ENCODE measurements at places on chromosomes 4 and X.

DNA sequence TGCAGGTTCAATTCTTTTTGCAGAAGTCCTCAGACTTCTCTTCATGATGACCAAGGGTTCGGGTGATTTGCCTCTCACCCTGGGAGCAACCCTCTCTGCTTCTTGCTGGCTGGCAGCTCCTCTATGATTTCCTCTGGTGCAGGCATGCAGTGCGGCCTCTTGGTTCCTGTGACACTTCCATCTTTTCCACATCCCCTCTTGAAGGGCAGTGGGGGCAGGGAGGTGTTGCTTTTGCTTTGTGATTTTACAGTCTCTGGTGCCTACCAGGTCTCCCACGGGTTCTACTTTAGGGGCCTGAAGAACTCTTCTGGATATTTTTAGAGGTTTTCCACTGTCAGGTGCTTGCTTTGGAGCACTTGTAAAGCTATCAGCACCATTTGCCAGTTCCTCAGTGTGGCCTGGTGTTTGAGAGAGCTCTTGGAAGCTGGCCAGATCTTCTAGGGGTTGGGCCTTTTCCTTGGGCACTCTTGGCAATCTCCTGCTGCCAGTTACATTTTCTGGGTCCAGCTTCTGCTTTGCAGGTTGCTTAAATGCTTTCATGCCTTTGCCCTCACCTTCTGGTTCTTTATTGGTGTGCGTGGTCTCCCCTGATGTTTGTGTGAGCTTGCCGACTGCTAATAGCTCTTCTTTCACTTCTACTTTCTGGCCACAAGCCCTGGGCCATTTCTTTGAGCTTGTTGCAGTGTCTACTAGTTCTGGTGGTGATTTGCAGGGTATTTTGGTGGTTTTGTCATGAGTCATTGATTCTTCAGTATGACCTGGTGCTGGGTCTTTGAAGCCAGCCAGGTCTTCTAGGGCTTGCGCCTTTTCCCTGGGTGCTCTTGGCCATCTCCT is 11.5 kb upstream of the CHST7 start:
- DNase-seq = peak; percentile 6

GRCh38 chr4:8244001-8244757 is 25.4 kb upstream of the HTRA3 start:
- no peak for DNase-seq

DNA sequence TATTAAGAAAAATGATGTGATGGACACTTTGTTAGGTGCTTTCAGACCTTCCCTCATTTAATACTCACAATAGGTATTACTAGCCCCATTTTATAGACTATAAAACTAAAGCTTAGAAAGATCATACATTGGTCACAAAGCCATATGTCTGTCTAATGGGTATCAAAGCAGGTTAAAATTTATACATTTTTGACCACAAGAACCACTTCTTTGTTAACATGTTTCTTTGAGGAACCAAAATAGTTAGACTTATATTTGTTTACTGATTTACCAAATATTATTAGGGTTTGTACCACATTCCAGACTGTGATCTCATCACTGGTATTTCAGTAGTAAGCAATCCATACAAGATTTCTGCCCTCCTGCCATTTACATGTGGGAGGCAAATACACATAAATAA is 363.3 kb downstream of the NAF1 start:
- DNase-seq = no peak

DNA sequence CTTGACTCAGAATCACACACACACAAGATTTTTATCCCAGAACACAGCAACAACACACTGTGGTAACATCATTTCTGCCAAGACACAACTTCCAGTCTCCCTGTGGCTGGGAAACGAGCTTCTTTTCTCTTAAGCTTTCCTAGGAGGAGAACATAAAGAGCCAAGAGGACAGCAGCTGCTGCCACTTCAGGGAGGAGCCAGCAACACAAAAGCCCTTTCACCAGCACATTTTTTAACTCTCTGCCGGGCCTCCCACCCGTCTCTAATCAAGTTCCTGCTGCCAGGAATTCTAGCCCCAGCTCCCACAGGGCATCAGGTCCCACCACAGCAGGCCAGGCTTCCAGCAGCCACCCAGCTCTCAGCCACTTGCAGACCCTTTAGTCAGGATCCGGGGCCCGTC is 22.4 kb downstream of the FAT1 start:
- no peak for DNase-seq

- no peak for DNase-seq
Measured at GRCh38 chr4:108360754-108361445, 192.2 kb upstream of the LEF1 start.

- DNase-seq = no peak
Measured at GRCh38 chr4:7871356-7871755, 68.3 kb downstream of the AFAP1 start.

DNA sequence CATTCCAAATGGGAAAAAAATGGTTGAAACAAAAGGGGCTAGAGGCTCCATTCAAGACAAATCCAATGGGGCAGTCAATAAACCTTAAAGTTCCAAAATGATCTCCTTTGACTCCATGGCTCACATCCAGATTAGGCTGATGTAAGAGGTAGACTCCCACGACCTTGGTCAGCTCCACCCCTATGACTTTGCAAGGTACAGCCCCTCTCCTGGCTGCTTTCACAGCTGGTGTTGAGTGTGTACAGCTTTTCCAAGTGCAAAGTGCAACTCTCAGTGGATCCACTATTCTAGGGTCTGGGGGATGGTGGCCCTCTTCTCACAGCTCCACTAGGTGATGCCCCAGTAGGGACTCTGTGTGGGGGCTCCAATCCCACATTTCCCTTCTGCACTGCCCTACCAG is 21.5 kb downstream of the SULT1B1 start:
- DNase-seq = no peak

DNA sequence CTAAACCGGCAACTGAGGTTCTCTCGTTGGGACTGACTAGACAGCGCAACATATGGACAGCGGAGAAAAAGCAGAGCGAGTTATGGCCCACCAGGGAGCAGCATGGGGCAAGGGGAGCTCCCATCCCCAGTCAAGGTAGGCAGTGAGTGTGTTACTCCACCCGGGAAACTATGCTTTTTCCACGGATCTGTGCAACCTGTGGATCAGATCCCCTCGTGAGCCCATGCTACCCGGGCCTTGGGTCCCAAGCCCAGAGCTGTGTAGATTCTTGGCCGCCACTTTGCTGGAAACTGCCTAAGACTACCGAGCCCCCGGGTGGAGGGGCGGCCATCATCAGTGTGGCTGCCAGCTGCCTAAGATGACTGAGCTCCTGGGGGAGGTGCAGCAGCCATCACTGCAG is 140.9 kb downstream of the PAPSS1 start:
- DNase-seq = no peak

DNA sequence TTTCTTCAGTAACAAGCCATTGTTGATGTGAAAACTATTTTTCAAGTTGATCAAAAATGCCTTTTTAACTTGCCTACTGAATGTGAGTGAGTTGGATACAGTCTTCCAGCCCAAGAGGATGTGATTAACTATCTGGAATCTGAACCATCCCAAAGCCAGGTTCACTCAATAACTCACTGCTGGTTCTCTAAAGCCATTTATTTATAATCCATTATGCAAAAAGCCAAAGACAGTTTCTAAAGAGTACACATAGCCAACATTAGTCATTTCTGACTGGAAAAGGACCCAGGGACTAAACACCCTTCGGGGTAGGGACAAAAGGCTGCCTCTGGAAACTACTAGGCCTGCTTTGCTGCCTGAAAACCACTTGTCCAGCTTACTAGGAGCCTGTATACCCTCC is 109.6 kb downstream of the SHROOM4 start:
- DNase-seq = no peak

DNA sequence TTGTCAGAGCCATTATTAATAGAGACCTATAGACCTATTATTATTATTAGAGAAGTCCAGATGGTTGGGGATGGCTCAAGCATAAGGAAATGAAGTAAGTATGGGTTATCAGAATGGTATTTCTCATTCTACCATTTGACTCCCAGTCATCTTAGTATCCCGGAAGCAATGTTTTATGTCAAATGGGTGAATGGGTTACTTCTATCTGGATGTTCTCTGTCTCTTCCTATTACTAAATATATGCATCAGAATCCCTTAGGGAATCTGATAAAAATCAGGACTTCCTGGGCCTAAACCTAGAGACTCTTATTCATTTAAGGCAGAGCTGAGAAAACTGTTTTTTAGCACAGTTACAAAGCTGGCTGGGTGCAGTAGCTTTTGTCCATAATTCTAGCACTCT is 149.9 kb downstream of the SLC10A7 start:
- no peak for DNase-seq

- DNase-seq = no peak
Measured at GRCh38 chr4:52248820-52249219, 197.7 kb downstream of the SPATA18 start.
